ENCODE measurements at places on chromosomes 1 and 21.

DNA sequence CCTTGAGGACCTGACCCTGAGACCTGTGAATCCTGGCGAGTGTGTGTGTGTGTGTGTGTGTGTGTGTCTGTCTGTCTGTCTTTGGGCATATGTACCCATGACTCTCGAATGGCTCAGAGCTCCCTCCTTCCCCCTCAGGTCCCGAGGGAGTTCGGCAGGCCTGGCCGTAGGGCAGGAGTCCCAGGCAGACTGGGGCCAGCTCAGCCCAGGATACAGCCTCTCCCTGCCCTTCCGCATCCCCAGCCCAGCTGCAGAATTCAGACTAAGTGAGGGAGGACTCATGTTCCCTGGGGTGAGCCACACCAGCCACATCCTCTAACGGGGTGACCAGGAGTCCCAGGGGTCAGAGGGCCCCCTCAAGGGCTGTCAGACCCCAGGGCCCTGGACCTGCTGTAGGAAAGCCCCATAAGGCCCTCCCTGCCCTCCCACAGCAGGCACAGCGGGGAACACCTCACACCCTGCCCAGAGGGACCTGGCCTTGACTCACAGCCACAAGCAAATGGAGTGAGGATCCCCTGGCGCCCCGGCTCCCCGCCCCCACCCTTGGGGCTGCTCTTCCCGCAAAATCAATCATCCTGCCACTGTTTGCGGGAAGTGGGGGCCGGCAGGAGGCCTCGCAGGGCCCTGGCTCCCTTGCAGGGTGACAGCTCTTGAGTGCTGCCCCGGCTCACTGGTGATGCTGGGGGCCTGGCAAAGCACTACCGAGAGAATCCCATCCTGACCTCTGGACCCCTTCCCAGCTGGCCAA, 101.7 kb upstream of the CASZ1 start:
- no peak for DNase-seq

- DNase-seq: no peak
Measured at GRCh38 chr1:63892632-63893395, 119.0 kb downstream of the ROR1 start.

GRCh38 chr1:43450251-43450941, 3.3 kb downstream of the HYI start:
- DNase-seq: peak; percentile 62

- peak; percentile 29 for DNase-seq
Measured at GRCh38 chr21:42390193-42390592, 5.7 kb downstream of the TMPRSS3 start.

GRCh38 chr1:16300436-16300835, 51.8 kb downstream of the FBXO42 start:
- DNase-seq: no peak
